ENCODE measurements at places on chromosomes 7 and 10. TPM values are rescaled to one million over a fixed set of nuclear protein-coding genes. Genes with fewer than 3 reads are reported as not detected.

DNA sequence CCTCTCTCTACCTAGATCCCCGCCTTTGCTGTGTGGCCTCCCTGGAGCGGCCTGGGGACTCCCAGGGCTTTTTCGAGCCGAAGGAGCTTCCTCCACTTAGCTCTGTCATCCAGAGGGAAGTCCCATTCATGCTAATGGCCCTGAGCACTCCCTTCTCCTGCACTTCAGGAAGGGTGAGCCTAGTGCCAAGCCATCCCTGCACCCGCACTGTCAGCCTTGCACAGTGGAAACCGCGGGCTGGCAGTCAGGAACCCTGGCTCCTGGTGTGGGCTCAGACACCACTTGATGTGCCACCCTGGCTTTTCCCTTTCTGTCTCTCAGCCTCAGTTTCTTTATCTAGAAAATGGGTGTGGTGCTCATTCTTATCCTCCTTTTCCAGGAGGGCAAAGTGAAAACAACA, 131.6 kb downstream of the ZMIZ1 start:
- H3K4me1 ChIP-seq, result no peaks in the 10 kb centered on the region
- peaks cover 35% of the 10 kb centered on the region for H3K36me3 ChIP-seq
- H3K4me3 ChIP-seq, result no peak overlapping the region
- no peaks in the 10 kb centered on the region for H3K27me3 ChIP-seq
- no peak overlapping the region for H3K27ac ChIP-seq
- no peak for DNase-seq

DNA sequence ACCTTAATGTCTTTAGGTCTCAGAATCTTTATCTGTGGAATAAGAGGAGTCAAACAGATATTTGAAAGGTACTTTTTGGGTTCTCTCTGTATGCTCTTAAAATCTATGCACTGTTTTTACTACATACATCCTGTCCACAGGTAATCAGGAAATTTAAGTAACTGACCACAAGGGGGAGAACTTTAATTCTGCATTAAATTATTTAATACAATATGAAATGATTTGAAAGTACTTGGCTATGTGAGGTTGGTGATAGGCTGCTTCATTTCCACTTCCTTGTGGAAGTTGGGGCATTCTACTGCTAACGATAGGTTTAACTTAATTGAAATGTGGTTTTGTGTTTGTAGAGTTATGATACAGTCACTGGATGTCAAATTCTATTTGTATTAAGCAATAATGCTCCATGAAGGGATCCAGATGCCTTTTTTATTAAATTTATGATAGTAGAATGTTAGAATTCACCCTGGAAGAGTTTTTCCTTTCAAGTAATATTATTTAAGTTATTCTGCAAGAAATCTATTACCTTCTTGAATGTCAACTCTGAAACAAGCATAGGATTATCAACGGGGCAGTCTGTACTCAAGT, 6.0 kb downstream of the TEX47 start:
- H3K27ac ChIP-seq, result no peak overlapping the region
- DNase-seq, result no peak
- H3K4me1 ChIP-seq, result no peaks in the 10 kb centered on the region
- H3K36me3 ChIP-seq, result no peaks in the 10 kb centered on the region
- H3K4me3 ChIP-seq, result no peak overlapping the region

- no peak overlapping the region for H3K4me3 ChIP-seq
- no peaks in the 10 kb centered on the region for H3K27me3 ChIP-seq
- H3K27ac ChIP-seq, result no peak overlapping the region
Observed at GRCh38 chr10:110074758-110075671, 67.2 kb downstream of the ADD3 start.

Gene ZNF804B
- not detected for polyA plus RNA-seq

Gene TLX1
- not detected for polyA plus RNA-seq
